Naive thymus-derived CD8-positive, alpha-beta T cell (primary cell): ENCODE measurements at places on chromosomes 1 and 21. TPM values are rescaled to one million over a fixed set of nuclear protein-coding genes. Genes with fewer than 3 reads are reported as not detected.

GRCh38 chr1:36973056-36973455 lies 61.3 kb downstream of the GRIK3 start:
- no peak for DNase-seq
- no peak overlapping the region for H3K4me3 ChIP-seq

DNA sequence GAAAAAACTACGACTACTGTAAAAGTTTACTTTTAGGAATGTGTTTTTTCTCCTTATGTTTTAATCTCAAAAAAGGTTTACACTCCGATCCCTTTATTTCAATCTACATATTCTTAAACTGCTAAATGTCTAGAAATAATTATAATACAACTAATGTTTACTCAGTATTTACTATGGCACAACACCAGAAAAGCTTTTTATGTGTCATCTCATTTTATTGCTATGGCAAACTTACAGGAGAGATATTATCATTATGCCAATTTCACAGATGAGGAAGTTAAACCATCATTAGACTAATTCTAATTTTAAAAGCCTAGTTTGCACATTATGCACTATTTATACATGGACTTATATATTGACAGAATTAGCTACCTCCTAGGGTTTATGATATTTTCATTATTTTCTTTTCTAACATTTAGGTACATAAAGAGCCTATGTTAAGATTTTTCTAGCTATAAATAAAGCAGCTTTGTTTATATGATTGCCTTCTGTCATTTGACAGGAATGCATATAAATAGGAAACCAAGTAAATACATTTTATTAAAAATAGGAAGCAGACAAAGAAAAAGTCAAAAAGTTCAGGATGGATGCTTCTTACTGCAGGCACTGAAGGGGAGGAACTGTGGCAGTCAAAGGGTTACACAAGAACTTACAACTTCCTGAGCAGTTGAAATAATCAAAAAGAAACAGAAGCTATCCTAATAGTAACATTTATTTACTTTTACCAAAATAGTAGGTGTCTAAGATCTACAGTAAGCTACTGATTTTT lies 442.4 kb downstream of the LTN1 start:
- no peak overlapping the region for H3K27ac ChIP-seq
- peaks cover 3% of the 10 kb centered on the region for H3K36me3 ChIP-seq
- no peak for DNase-seq
- no peaks in the 10 kb centered on the region for H3K27me3 ChIP-seq
- H3K4me3 ChIP-seq, result no peak overlapping the region

DNA sequence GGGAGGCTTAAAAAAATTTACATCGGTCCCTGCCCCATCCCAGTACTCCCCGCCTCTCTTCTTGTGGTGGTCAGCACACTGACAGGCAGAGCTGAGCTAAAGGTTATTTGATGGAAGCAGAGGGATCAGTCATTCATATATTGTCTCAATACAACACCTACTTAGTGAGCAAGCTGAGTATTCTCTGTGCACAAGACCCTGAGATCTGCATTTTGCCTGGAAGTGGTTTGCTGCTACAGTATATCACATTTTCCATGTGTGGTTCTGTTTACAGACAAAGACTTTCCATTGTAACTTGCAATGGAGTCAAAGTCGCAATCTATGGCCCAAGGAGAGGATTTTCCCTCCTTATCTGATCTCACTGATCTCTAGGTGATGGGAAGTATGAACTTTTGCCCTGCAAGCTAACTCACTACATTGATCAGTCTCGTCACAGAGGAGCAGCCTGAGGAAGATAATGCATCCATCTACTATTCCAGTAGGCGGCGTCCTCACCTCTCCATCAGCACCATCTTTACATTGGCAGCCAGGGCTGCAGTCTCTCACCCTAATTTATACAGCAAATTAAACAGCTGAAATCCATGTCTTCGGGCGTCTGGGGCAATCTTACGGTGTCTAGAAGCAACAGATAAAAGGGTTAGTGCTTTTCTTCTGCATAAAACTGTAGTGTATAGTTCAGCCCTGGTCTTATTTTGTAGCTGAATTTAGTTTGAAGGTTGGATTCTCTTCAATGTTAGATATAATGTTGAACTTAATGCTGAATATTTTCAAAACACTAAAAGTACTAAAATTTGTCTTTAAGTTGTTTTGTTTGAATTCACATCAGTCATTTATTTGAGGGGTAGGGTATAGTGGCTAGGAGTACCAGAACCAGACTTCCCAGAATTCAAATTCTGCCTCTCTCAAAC lies 3.2 kb upstream of the TRAF5 start:
- H3K36me3 ChIP-seq, result no peaks in the 10 kb centered on the region
- H3K27ac ChIP-seq, result peak overlapping the region; percentile 41
- peak; percentile 83 for DNase-seq
- H3K4me3 ChIP-seq, result no peak overlapping the region
- peaks cover 31% of the 10 kb centered on the region for H3K4me1 ChIP-seq

SSR2 gene
- 199 TPM for total RNA-seq

DNA sequence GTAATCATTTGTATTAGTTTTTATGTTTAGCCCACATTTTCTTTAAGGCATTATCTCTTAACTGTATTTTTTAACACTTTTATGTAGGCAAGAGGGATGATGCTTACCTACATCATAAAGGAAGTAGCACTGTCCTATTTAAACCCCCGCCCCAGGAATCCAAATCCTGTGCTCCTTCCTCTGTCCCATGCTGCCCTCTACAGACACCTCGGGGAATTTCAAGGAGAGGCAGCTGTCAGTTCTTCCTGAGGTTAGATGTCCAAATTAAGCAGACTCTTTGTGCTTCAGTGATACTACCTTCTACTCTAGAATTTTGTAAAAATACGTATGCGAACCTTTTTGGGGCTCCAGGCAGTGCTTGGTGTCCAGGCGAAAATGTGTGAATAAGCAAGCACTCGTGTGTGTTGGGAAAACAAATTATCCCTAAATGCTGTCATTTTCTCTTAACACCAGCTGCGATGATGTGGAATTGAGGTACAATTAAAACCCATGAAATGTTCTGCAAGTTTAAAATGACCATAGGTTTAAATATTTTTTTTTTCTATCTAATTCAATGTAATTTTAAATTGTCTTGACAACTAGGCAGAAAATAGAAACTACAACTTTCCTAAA lies 19.2 kb downstream of the CRCT1 start:
- H3K4me3 ChIP-seq, result no peak overlapping the region
- peaks cover 27% of the 10 kb centered on the region for H3K27me3 ChIP-seq
- H3K4me1 ChIP-seq, result no peaks in the 10 kb centered on the region
- no peak for DNase-seq

PROX1 gene
- total RNA-seq, result not detected

GRCh38 chr1:218686761-218687160 lies 341.6 kb downstream of the TGFB2 start:
- no peak overlapping the region for H3K4me3 ChIP-seq
- peaks cover 3% of the 10 kb centered on the region for H3K27me3 ChIP-seq
- H3K4me1 ChIP-seq, result no peaks in the 10 kb centered on the region
- no peaks in the 10 kb centered on the region for H3K36me3 ChIP-seq

DNA sequence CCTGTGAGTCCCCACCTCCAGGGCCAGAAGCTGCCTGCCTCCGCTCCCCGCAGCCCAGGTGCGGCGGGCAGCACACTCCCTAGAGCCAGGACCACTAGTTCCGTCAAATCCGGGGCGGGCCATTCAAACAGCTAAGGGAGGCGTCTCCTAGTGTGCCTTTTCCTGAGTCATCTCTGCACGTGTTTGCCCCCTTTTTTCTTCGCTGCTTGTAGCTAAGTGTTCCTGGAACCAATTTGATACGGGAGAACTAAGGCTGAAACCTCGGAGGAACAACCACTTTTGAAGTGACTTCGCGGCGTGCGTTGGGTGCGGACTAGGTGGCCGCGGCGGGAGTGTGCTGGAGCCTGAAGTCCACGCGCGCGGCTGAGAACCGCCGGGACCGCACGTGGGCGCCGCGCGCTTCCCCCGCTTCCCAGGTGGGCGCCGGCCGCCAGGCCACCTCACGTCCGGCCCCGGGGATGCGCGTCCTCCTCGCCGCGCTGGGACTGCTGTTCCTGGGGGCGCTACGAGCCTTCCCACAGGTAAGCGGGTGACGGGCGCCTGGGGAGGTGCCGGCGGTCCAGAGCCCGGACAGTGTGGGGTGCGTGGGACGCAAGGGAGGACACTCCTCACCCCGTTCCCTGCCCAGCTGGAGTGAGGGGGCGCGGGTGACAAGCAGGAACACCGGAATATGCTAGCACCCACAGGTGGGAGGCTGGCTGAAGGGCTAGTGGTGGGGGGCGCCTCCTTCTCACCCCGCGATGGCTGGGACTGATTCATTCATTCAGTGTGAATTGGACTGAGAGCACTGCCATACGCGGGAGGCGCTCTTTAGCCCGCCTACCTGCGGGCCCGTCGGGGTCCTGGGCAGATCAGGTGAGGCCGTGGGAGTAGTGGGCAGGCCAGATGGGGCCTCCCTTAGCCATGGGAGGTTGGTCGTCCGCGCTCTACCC lies at the start of gene TNFRSF8:
TNFRSF8 (plus strand) TSS at position 163 of the 932 bp plus-strand sequence; CDS start at position 459, 296 bp downstream.
- H3K4me3 ChIP-seq, result peak within 1 kb of the TSS; percentile 75
- H3K27ac ChIP-seq, result no peak within 1 kb of the TSS
- peaks cover 28% of the 10 kb centered on the region for H3K4me1 ChIP-seq
- no peaks in the 10 kb centered on the region for H3K36me3 ChIP-seq
- DNase-seq, result no peak
- peaks cover 53% of the 10 kb centered on the region for H3K27me3 ChIP-seq

- H3K27me3 ChIP-seq, result peaks cover 9% of the 10 kb centered on the region
- no peaks in the 10 kb centered on the region for H3K4me1 ChIP-seq
- no peak for DNase-seq
- H3K27ac ChIP-seq, result no peak overlapping the region
- H3K36me3 ChIP-seq, result no peaks in the 10 kb centered on the region
Observed at GRCh38 chr1:95206514-95206913, 27.5 kb upstream of the RWDD3 start.

- no peak for DNase-seq
- H3K27ac ChIP-seq, result no peak overlapping the region
- peaks cover 26% of the 10 kb centered on the region for H3K27me3 ChIP-seq
- H3K4me1 ChIP-seq, result no peaks in the 10 kb centered on the region
- H3K4me3 ChIP-seq, result no peak overlapping the region
Observed at GRCh38 chr1:5611431-5611830, 380.8 kb downstream of the NPHP4 start.

DNA sequence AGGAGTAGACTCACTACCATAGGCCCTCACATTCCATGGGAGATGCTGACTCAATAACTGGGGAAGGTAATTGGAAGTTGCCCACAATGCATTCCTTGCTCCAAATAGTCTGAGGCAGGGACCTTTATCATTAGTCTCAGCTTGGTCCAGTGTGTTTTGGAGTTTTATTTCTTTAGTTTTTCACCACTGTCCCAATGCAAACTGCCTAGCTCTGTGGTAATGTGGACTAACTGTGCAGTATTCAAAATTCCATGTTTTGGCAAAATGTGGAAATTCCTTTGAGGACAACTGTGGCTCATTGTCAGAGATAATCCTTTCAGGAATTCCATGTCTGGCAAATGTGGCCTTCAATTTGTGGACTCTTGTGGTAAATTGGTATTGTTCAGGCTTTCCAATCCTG lies 78.1 kb upstream of the PAPPA2 start:
- no peak for DNase-seq
- no peaks in the 10 kb centered on the region for H3K27me3 ChIP-seq
- no peaks in the 10 kb centered on the region for H3K36me3 ChIP-seq
- H3K4me3 ChIP-seq, result no peak overlapping the region
- no peak overlapping the region for H3K27ac ChIP-seq

C8B gene
- total RNA-seq, result not detected

DNA sequence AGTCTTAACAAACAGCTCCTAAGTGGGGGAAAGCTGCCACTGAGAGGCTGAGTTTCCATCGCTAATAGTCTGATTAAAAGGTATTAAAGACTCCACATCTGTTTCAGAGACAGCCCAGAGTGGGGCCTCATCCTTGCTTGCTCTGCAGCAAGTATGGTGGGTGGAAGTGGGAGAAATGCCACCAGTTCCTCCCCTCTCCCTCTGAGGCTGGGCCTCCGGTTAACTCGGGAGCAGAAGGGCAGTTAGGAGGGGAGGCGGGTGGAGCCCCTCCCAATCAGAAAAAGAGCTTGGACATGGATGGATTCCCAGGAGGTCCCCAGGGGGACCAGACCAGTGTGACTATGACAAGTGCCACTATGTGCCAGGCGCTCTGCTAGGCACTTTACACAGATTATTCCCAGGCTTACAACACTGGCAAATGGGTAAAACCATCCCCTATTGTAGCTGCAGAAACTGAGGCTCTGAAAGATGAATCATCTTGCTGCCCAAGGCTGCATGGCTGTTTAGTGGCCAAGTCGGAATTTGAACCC lies 11.4 kb upstream of the ASCL5 start:
- no peak for DNase-seq
- no peak overlapping the region for H3K4me3 ChIP-seq
- H3K4me1 ChIP-seq, result no peaks in the 10 kb centered on the region
- H3K27ac ChIP-seq, result no peak overlapping the region
- H3K27me3 ChIP-seq, result no peaks in the 10 kb centered on the region

PRKAA2 gene
- total RNA-seq, result not detected

- peak overlapping the region; percentile 45 for H3K27ac ChIP-seq
- H3K4me1 ChIP-seq, result peaks cover 90% of the 10 kb centered on the region
- peaks cover 3% of the 10 kb centered on the region for H3K36me3 ChIP-seq
- DNase-seq, result no peak
- H3K27me3 ChIP-seq, result no peaks in the 10 kb centered on the region
Observed at GRCh38 chr1:12436817-12437599, 181.0 kb downstream of the DHRS3 start.

HDAC1 gene
- total RNA-seq, result 154 TPM

DNA sequence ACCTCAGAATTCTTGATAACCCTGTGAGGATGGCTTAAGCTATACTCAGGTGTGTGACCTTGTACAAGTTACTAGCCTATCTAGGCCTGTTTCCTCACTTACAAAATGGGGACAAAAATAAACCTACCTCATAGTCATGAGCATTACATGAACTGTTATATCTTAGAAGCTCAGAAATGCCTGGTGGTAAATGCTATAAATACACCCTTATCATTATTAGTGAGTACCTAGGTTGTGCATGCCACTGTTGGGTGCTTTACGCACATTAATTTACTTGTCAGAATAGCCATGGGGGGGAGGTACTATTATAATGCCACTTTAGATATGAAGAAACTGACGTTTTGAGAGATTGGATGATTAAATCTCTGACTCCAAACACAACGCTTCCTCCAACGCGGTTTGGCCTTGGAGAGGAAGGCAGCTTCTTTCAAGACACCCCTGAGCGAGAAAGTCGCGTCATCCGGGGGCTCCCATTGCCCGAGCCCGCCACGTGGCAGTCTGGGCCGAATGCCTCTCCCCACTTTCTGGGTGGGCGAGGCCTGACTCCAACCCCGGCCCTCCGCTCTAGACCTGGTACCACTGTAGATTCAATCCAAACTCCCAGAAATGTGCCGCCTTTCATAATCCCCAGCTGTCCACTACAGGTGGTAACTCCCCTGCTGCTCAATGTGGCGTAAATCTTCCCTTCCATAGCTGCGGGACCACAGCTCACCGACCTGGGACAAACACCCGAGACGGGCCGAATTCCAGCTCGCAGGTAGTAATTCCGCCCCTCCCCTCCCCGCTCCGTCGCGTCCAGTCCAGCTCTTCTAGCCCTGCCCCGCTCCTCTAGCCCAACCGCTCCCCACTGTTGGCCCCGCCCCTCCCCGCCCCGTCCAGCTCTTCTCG lies 771 bp upstream of the RAD54L start:
- peak; percentile 51 for DNase-seq
- H3K36me3 ChIP-seq, result no peaks in the 10 kb centered on the region
- no peaks in the 10 kb centered on the region for H3K27me3 ChIP-seq
- H3K4me1 ChIP-seq, result peaks cover 18% of the 10 kb centered on the region
- peak overlapping the region; percentile 90 for H3K4me3 ChIP-seq

DENND2C gene
- 1.9 TPM for total RNA-seq
